ENCODE measurements at places on chromosomes 2 and 18. TPM values are rescaled to one million over a fixed set of nuclear protein-coding genes. Genes with fewer than 3 reads are reported as not detected.

DNA sequence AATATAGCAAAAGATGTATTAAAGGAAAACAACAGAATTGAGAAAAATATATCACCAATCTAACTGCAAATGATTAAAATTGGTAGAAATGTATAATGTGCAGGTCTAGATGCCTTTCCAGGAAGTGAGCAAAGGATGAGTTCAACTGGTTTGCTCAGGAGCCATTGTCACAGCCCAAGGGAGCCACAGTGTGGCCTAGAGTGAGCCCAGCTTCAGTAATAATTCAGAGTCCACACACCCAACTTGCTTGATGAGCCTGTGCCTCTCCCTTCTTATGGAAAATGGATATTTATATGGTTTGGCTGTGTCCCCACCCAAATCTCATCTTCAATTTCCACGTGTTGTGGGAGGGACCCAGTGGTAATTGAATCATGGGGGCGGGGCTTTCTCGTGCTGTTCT lies 92.2 kb upstream of the ASAP2 start:
- DNase-seq = peak; percentile 3

The DOK6 gene
- 1.6 TPM for total RNA-seq

- no peak for DNase-seq
Observed at GRCh38 chr2:196681510-196681909, 42.0 kb downstream of the CCDC150 start.

The UBXN2A gene
- 21.7 TPM for total RNA-seq

The EXOC6B gene
- 37.4 TPM for total RNA-seq

- DNase-seq = no peak
Observed at GRCh38 chr2:132400169-132400900, 16.3 kb upstream of the GPR39 start.

DNA sequence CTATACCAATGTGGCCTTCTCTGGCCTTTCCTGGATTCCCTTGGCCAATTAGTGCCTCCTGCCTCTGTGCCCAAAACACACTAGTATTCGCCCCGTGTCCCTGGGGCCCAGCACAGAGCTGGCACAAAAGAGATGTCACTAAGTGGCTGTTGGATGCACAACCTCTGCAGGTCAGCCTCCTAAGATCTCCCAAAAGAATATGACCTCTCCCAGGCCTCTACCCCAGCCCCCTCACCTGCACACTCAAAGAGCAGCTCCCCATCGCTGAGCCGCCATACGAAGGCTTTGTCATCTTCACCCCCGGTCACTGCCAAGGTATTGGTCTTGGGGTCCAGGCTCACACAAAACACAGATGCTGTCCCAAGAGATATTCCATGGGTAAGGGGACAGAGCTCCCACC lies 2.7 kb downstream of the AAMP start:
- no peak for DNase-seq

- DNase-seq = no peak
Observed at GRCh38 chr2:219459460-219460311, 25.0 kb downstream of the SPEG start.

GRCh38 chr2:229313591-229313990 lies 42.5 kb upstream of the PID1 start:
- no peak for DNase-seq

DNA sequence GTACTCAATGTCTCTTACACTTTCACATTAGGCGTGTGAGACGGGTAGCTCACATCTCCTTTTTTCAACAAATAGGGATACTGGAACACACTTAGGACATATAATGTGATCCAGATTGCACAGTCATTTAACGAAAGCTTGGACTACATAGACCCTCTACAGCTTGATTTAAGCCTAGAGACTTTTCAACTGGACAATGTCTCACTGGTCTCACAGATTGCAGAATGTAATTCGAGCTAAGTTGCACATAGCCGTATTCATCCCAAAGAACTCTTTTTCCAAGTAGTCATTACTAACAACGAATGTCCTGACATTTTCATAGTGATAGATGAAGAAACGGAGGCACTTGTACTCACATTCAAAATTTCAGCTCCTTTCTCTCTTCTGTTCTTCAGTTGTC lies 612.1 kb downstream of the ZEB2 start:
- DNase-seq = no peak

- no peak for DNase-seq
Observed at GRCh38 chr2:235043762-235044500, 92.1 kb downstream of the SH3BP4 start.

All from mesenteric fat pad (tissue), 1 donor.